Activated CD8-positive, alpha-beta memory T cell treated with anti-CD3 and anti-CD28 coated beads for 1 hour (primary cell): ENCODE measurements at places on chromosomes 12 and 14.

DNA sequence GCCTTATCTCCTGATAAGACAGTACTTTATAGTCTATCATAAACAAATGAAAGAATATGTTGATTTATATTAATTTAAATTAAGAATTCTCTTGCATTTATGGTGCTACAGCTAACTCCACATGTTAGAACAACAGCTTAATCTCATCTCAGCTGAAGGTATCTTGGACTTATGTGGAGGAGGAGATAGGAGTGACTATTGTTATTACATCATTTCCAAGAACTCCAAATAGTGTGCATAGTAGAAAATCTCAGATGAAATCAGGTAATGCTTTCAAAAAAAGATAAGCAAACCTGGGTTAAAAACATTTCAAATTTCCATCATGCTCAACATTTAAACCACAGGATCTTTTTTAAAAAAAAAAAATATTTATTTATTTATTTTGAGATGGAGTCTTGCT, 31.3 kb upstream of the ISM2 start:
- DNase-seq = no peak

GRCh38 chr14:28121512-28122297, 644.9 kb upstream of the FOXG1 start:
- DNase-seq = no peak

DNA sequence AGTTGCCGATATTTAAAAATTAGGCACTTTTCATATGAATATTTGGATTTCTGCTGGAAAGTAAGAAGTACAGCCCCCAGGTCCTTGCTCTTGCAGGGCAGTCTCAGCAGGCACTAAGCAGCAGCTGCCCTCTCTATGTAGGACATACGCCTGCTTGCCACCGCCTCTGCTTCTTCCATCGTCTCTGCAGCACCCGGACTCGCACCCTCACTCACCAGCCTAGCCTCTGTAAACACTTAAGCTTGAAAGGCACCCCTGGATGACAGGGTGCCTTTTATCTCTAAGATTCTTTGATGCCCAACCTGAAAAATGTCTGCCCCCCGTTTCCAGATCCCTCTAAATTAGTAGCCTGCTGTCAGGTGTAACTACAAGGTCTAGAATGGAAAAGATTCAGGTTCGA, 19.0 kb downstream of the OTUB2 start:
- no peak for DNase-seq

DNA sequence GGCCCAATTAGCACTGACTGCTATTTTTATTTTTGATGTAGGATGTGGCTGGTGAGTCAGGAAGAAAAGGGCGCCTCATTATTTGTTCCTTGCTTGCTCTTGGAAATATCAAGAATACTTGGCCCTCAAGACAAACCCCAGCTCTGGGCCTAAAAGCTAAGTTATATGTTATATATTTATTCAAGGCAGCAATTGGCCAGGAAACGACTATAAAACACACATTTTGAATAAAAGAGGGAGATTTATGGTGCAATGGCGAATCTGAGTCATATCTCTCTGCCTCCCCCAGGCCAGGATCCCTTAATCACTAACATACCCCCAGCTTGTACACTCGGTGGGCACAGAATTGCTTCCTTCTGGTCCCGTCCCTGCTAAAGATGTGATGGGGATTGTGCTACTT, 63.3 kb downstream of the TBX5 start:
- DNase-seq = no peak

DNA sequence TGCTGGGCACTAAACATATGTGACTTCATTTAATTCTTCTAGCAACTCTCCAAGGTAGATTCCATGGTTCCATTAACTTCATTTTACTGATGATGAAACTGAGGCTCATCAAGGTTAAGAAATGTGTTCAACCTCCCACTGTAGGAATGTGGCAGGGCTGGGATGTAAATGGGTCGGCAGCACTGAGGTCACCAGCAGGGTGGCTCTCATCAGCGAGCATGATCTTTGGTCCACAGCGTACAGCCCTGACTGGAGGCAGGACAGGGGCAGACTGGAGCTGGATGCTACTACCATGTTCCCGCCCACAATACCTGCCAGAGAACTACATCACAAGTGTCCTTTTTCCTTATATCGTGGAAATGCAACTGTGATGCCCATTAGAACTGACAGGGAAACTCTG, 4.6 kb downstream of the APPL2 start:
- DNase-seq = no peak
